Activated CD4-positive, alpha-beta memory T cell treated with anti-CD3 and anti-CD28 coated beads, Interleukin-2, amount 10 ng/mL, durations not matched to agents 7 days and 5 days (primary cell): ENCODE measurements at places on chromosomes 7 and 10. TPM values are rescaled to one million over a fixed set of nuclear protein-coding genes. Genes with fewer than 3 reads are reported as not detected.

Gene FOXI2
- total RNA-seq, result not detected

Gene SPAG6
- total RNA-seq, result 1.4 TPM

Gene STRIP2
- 29.7 TPM for total RNA-seq

GRCh38 chr10:48801001-48801421 is 116.3 kb downstream of the WDFY4 start:
- no peak for DNase-seq

DNA sequence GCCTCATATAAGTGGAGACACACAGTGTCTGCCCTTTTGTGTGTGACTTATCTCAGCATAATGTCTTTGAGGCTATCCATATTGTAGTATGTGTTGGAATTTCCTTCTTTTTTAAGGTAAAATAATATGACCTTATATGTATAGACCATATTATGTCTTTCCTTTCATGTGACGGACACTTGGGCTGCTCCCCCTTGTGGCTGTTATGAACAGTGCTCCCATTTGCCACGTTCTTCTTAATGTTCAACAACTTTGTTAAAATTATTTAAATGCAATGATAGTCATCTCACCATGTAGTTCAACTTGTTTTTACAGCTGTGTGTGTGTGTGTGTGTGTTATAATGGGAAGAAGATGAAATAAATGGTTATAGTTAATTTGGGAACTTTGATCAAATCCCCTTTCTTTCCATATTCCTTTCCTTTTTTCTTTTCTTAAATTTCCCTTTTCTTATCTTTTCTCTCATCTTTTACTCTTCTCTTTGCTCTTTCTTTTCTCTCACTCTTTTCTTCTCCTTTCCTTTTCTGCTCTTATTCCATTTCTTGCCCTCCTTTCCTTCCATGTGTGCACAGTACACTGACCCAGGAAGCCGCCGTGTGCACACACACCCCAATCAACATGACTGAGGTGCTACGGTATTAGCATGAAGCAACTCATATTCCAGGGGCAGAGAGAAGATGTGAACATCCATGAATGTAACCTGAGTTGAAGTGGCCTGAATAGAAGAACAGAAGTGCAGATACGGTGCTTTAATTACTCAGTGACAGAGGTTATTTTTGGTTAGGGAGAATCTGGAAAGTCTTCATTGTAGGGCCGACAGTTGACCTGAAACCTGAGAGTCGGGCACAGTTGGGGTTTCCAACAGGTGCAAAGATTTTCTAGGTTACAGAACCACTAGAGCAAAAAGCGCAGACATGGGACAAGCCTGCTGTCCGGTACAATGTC is 596.6 kb downstream of the SDK1 start:
- DNase-seq, result peak; percentile 51

DNA sequence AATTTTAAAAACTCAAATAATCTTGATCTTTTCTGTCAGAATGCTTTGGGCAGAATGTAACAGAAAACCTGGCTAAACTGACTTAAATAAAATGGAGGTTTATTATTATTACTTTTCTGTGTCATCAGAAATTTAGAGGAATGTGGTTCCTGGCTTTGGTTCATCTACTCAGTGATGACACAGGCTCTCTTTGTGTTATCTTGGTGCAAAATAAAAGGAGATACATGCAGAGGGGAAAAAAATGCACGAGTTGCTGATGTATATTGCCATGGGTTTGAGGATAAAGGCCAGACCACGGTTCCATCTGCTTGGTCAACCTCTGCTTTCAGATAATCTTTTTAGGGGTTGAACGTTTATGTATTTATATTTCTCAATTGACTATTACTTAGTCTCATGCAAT is 181.4 kb downstream of the SUGCT start:
- no peak for DNase-seq
